ENCODE measurements at places on chromosomes 7 and 10.

- no peak for DNase-seq
These were observed 2.5 kb downstream of the NRAP start for GRCh38 chr10:113661332-113661731.

DNA sequence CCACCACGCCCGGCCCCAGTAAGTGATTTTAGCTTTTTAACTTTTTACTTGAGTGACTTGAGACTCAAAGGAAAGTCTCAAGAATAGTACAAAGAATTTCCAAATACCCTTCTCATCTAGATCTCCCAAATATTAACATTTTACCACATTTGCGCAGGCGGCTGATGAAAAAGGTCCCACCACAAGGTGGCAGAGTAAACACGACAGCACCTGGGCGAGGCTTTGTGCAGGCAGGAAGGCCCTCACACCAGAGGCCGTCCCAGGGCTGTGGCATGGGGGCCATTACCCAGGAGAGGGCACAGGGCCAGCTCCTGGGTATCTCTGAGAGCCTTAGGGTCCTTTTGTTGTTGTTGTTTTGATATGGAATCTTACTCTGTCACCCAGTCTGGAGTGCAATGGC is 50.0 kb upstream of the WIPI2 start:
- peak; percentile 15 for DNase-seq

GRCh38 chr10:69172241-69172982 is 7.6 kb upstream of the SUPV3L1 start:
- no peak for DNase-seq

GRCh38 chr10:100656454-100656853 is 88.9 kb upstream of the PAX2 start:
- DNase-seq: no peak

- no peak for DNase-seq
These were observed 13.8 kb downstream of the CYP3A5 start for GRCh38 chr7:99666013-99666395.

- no peak for DNase-seq
These were observed 30.0 kb downstream of the EEPD1 start for GRCh38 chr7:36182854-36183604.
